ENCODE measurements at places on chromosomes 12 and 14. TPM values are rescaled to one million over a fixed set of nuclear protein-coding genes. Genes with fewer than 3 reads are reported as not detected.

The MGAT2 gene
- total RNA-seq: 46.6 TPM

The VDR gene
- total RNA-seq: 2.7 TPM

The LALBA gene
- not detected for total RNA-seq

The FGF23 gene
- total RNA-seq: not detected

The PNN gene
- total RNA-seq: 53.0 TPM

The FOXG1 gene
- not detected for total RNA-seq

The TRIM9 gene
- 4.4 TPM for total RNA-seq

The AKAP5 gene
- total RNA-seq: 3.4 TPM

- peaks cover 18% of the 10 kb centered on the region for H3K4me1 ChIP-seq
- no peak overlapping the region for H3K27ac ChIP-seq
- no peak for DNase-seq
These were observed 187.3 kb upstream of the EGLN3 start for GRCh38 chr14:34138175-34138574.

- H3K4me1 ChIP-seq: peaks cover 28% of the 10 kb centered on the region
- no peak for DNase-seq
- H3K36me3 ChIP-seq: no peaks in the 10 kb centered on the region
- H3K27me3 ChIP-seq: no peaks in the 10 kb centered on the region
- H3K27ac ChIP-seq: no peak overlapping the region
- peak overlapping the region; percentile 23 for H3K4me3 ChIP-seq
These were observed 1.6 kb downstream of the AMN1 start for GRCh38 chr12:31727192-31727591.

DNA sequence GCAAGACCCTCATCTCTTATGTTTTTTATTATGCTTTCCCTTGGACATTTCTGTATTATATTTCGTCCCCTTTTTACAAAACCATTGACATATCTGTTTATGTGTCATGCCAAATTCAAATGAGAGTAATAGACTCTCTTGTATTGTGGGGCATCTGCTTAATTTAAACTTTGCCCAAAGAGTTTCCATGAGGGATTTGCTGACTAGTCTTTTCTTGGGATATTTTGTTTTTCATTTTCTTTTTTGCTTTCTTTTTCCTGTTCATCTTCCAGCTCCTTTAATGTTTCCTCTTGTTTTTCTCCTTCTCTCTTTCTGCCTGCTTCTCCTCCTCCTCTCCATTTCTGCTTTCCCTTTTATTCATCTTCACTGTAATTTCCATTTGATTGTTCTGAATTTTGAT, 13.8 kb upstream of the ZNF26 start:
- no peaks in the 10 kb centered on the region for H3K27me3 ChIP-seq
- no peak overlapping the region for H3K27ac ChIP-seq
- no peak for DNase-seq
- no peaks in the 10 kb centered on the region for H3K4me1 ChIP-seq

GRCh38 chr12:62158461-62159360, 101.5 kb upstream of the USP15 start:
- no peak for DNase-seq
- peaks cover 9% of the 10 kb centered on the region for H3K27me3 ChIP-seq
- no peaks in the 10 kb centered on the region for H3K36me3 ChIP-seq

GRCh38 chr12:96219700-96220206, 25.6 kb downstream of the ELK3 start:
- peaks cover 51% of the 10 kb centered on the region for H3K4me1 ChIP-seq
- peaks cover 9% of the 10 kb centered on the region for H3K36me3 ChIP-seq
- H3K4me3 ChIP-seq: peak overlapping the region; percentile 60
- no peaks in the 10 kb centered on the region for H3K27me3 ChIP-seq
- peak overlapping the region; percentile 95 for H3K27ac ChIP-seq

GRCh38 chr14:93976477-93977057, at the start of gene ASB2:
Gene ASB2, minus strand, starts transcription at chr14:93976570. Its CDS starts 12,031 bp downstream, at chr14:93964539.
- H3K4me1 ChIP-seq: no peaks in the 10 kb centered on the region
- DNase-seq: no peak
- H3K36me3 ChIP-seq: no peaks in the 10 kb centered on the region
- no peak within 1 kb of the TSS for H3K27ac ChIP-seq
- no peak within 1 kb of the TSS for H3K4me3 ChIP-seq
- H3K27me3 ChIP-seq: peaks cover 47% of the 10 kb centered on the region

DNA sequence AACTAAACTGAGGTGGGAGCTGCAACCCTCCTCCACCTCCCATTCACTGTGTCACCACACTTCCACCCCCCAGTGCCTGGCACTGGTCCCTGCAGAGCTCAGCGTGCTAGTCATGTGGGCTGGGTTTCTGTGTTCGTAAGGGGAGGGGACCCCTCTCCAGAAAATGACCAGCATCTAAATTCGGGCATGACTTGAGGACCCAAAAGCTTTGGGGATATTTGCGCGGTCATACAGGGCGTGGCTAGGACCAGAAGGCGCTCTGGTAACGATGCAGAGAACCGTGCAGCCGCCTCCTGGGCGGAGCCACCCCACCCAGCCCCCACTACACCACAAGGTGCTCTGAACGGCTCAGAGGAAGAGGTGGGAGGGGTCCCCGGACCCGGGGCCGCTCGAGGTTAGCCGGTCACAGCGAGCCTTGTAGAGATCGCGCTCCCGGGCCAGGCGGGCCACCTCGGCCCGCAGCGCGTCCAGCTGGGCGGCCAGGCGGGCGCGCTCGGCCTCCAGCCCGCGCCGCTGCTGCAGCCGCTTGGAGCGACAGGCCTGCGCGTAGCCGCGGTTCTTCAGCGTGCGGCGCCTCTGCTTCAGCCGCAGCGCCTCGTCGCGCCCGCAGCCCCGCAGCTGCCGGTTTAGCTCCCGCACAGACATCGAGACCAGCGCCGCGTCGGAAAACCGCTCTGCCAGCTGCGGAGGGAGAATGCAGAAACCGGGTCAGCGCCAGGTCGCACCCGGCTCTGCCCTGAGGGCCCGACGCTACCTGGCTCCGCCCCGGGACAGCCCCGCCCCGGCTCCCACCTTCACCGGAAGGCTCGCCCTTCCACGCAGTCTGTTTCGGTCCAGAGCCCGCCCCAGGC, 9.8 kb downstream of the CPNE6 start:
- H3K4me3 ChIP-seq: peak overlapping the region; percentile 68

GRCh38 chr12:121668750-121669520, 519 bp downstream of the MORN3 start:
- no peak overlapping the region for H3K4me3 ChIP-seq
- H3K4me1 ChIP-seq: peaks cover 13% of the 10 kb centered on the region
- DNase-seq: no peak
- H3K27me3 ChIP-seq: no peaks in the 10 kb centered on the region
- no peaks in the 10 kb centered on the region for H3K36me3 ChIP-seq

- DNase-seq: no peak
- H3K4me1 ChIP-seq: peaks cover 6% of the 10 kb centered on the region
- H3K27ac ChIP-seq: no peak overlapping the region
- no peaks in the 10 kb centered on the region for H3K27me3 ChIP-seq
These were observed 24.8 kb upstream of the IFNG-AS1 start for GRCh38 chr12:67964456-67964855.

DNA sequence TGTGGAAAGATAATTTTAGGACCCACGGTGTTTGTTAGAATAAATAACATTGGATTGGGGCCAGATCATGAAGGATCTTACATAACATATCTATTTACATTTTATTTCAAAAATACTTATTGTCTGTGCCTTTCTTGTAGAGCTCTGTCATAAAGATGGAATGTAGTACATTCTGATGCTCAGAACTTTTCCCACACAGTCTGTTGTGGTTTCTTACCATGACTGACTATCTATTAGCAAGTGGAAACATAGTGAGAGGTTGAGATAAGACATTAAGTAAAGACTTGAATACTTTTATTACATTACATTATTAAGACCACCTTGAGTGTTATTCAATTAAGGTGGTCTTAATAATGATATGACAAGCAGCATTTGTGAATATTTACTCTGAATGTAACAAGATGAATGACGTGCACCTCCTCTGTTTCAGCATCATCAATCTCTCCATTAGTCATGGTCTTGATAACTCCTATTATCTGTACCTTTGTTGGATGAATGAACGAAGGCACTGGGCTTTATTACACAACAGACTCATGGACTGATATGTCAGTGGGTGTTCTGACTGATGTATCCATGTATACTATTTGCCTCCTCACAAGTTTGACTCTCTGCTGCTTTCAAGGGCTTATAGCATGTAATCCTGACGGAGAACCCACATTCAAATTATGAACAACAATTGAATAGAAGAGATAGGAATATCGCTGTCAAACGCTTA, 883.0 kb upstream of the FLRT2 start:
- H3K4me1 ChIP-seq: peaks cover 12% of the 10 kb centered on the region
- H3K27me3 ChIP-seq: no peaks in the 10 kb centered on the region
- no peaks in the 10 kb centered on the region for H3K36me3 ChIP-seq
- no peak overlapping the region for H3K27ac ChIP-seq

All from osteocyte (in vitro differentiated cells).